ENCODE measurements at places on chromosomes 5 and 9. TPM values are rescaled to one million over a fixed set of nuclear protein-coding genes. Genes with fewer than 3 reads are reported as not detected.

CCNJL gene
- 1.7 TPM for total RNA-seq

PCDHGA12 gene
- total RNA-seq: 0.80 TPM

OR4F3 gene
- total RNA-seq: not detected

ADAMTS13 gene
- total RNA-seq: 0.94 TPM

ADRA1B gene
- 0.09 TPM for total RNA-seq

GLIPR2 gene
- total RNA-seq: 19.8 TPM

TRIM32 gene
- 7.6 TPM for total RNA-seq

PRRC2B gene
- total RNA-seq: 23.0 TPM

- peaks cover 5% of the 10 kb centered on the region for H3K4me1 ChIP-seq
- H3K4me3 ChIP-seq: peak overlapping the region; percentile 71
- peak overlapping the region; percentile 82 for H3K27ac ChIP-seq
- no peaks in the 10 kb centered on the region for H3K27me3 ChIP-seq
- H3K36me3 ChIP-seq: no peaks in the 10 kb centered on the region
Measured at GRCh38 chr9:20684875-20685696, 1.0 kb downstream of the FOCAD start.

GRCh38 chr5:50965654-50966375 is 299.4 kb downstream of the PARP8 start:
- peaks cover 82% of the 10 kb centered on the region for H3K27me3 ChIP-seq
- no peaks in the 10 kb centered on the region for H3K36me3 ChIP-seq
- peak overlapping the region; percentile 71 for H3K27ac ChIP-seq
- DNase-seq: no peak
- peaks cover 7% of the 10 kb centered on the region for H3K4me1 ChIP-seq

DNA sequence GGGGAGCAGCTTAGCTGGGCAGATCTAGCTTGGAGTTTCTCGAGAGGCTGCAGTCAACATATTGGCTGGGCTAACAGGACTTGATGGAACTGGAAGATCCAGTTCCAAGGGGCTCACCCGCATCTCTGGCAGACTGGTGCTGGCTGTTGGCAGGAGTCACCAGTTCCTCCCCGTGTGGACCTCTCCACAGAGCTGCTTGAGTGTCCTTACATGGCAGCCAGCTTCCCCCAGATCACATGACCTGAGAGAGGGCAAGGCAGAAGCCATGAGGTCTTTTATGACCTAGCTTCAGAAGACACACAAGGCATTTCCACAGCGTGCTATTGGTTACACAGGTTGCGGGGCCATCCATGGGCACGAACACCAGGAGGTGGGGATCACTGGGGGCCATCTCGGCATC is 26.4 kb upstream of the RXRA start:
- no peak for DNase-seq
- H3K27me3 ChIP-seq: peaks cover 4% of the 10 kb centered on the region
- H3K27ac ChIP-seq: no peak overlapping the region
- no peaks in the 10 kb centered on the region for H3K4me1 ChIP-seq

GRCh38 chr5:13945271-13945670 is 783 bp upstream of the DNAH5 start:
- no peaks in the 10 kb centered on the region for H3K4me1 ChIP-seq
- DNase-seq: no peak
- H3K4me3 ChIP-seq: no peak overlapping the region
- H3K36me3 ChIP-seq: no peaks in the 10 kb centered on the region

DNA sequence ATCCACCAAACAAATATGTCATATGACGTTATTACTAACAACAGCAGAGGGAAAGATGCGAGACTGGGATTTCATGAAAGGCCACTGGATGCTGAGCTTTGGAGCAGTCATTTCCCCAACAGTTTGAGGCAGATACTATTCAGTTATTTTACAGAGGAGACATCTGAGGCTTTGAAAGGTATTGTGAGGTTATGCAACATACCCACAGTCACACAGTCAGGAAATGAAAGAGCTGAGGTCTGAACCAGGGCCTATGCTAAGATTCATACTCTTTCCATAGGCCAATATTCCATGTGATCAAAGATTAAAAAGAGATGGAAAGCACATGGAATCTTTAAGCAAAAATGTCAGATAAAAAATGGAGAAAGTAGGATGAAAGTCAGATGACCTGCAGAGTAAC is 63.0 kb downstream of the LPAR1 start:
- no peaks in the 10 kb centered on the region for H3K4me1 ChIP-seq
- no peak for DNase-seq
- no peaks in the 10 kb centered on the region for H3K27me3 ChIP-seq
- H3K4me3 ChIP-seq: no peak overlapping the region
- H3K27ac ChIP-seq: no peak overlapping the region
- no peaks in the 10 kb centered on the region for H3K36me3 ChIP-seq

DNA sequence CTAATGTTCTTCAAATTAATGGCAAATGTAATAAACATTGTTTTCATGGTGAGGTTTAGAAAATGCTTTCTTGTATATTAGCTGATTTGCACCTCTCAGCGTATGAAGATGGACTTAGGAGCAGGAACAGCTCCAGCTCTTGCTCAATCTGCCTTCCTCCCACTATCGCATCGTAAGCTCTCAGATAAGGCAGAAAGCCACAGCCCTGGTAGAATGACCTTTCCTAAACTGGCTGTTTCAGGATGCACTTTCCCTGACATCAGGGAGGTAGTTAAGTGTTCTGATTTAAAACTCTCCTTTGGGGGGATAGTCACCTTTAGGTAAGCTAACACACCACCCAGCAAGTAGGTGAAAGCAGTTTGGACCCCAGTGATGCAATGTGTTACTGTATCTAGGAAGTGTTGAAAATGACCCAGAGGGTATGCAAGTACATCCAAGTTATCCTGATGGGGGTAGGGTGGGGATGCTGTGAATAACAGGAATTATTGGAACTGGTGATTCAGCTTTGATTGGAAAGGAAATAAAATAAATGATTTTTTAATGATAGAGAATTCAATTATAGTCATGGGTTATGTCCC is 72.3 kb downstream of the LMNB1 start:
- no peak for DNase-seq
- H3K4me1 ChIP-seq: peaks cover 55% of the 10 kb centered on the region
- H3K27me3 ChIP-seq: no peaks in the 10 kb centered on the region

- no peak overlapping the region for H3K27ac ChIP-seq
- H3K4me1 ChIP-seq: no peaks in the 10 kb centered on the region
- no peaks in the 10 kb centered on the region for H3K36me3 ChIP-seq
- DNase-seq: no peak
- no peak overlapping the region for H3K4me3 ChIP-seq
- H3K27me3 ChIP-seq: no peaks in the 10 kb centered on the region
Measured at GRCh38 chr5:110634475-110634874, 92.0 kb downstream of the TMEM232 start.

GRCh38 chr5:165173651-165174050 is 1668.2 kb downstream of the MAT2B start:
- H3K4me1 ChIP-seq: no peaks in the 10 kb centered on the region
- H3K27ac ChIP-seq: no peak overlapping the region
- no peaks in the 10 kb centered on the region for H3K36me3 ChIP-seq
- DNase-seq: no peak
- no peaks in the 10 kb centered on the region for H3K27me3 ChIP-seq

DNA sequence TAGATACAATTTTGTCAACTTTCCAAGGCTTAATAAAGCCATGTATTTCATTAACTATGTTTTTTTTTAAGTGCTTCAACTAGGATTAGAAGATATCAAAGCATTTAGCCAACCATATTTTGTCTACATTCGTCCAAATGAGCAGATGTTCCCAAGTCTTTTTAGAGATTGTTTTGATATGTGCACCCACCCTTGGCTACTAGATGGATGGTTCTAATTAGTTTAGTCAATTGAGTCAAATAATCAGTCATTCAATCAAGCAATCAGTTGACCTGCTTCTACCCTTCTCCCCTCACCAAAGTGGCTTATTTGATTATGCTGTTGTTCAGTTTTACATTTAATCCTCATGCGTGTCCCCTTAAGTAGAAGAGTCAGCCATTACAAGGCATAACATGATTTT is 319.5 kb upstream of the TNC start:
- H3K36me3 ChIP-seq: no peaks in the 10 kb centered on the region
- H3K27ac ChIP-seq: no peak overlapping the region
- DNase-seq: no peak
- H3K4me1 ChIP-seq: no peaks in the 10 kb centered on the region
- no peaks in the 10 kb centered on the region for H3K27me3 ChIP-seq

- no peaks in the 10 kb centered on the region for H3K36me3 ChIP-seq
- no peak for DNase-seq
- no peak overlapping the region for H3K27ac ChIP-seq
- no peaks in the 10 kb centered on the region for H3K27me3 ChIP-seq
- no peak overlapping the region for H3K4me3 ChIP-seq
Measured at GRCh38 chr5:158907856-158908255, 191.9 kb downstream of the EBF1 start.

- H3K4me1 ChIP-seq: peaks cover 71% of the 10 kb centered on the region
- no peak for DNase-seq
- H3K4me3 ChIP-seq: no peak overlapping the region
- H3K36me3 ChIP-seq: peaks cover 42% of the 10 kb centered on the region
- H3K27ac ChIP-seq: peak overlapping the region; percentile 53
Measured at GRCh38 chr9:136533775-136534157, 12.1 kb downstream of the NOTCH1 start.

DNA sequence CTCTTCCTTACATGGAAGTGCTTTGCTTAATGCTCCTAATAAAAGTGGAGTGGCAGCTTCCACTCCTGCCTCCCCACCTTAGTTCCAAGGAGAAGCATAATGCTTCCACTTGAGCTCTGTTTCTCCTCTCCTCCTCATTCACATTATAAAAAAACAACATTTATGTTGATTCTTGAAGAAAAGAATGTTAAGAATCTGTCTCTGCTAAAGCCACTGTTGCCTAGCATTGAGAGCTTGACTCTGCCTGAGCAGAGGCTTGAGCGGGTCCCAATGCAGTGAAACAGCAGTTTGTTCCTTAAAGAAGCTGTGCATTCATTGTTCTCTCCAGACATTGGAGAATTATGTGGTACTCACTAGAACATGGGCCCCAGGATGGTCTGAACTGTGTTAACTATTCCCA is 101.5 kb upstream of the GHR start:
- DNase-seq: no peak
- H3K4me3 ChIP-seq: no peak overlapping the region
- H3K27ac ChIP-seq: no peak overlapping the region

DNA sequence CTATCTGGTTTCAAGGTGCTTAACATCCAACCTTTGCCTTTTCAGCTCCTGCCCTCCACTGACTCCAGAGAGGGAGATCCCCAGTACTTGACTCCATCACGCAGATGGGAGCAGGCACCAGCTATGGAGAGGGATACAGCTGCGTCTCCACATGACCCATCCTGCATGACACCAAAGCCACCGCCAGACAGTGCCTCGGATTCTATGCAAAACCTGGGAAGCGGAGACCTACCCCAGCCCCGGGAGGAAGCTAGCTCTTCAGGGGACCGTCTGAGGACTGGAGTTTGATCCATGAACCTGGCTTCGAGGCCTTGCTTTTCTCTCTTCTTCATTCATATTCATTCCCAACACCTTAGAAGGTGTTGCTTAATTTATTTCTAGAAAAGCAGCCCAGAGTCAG is 24.8 kb downstream of the HRH2 start:
- no peak for DNase-seq
- H3K4me1 ChIP-seq: peaks cover 19% of the 10 kb centered on the region
- no peak overlapping the region for H3K4me3 ChIP-seq
- H3K36me3 ChIP-seq: peaks cover 37% of the 10 kb centered on the region
- H3K27me3 ChIP-seq: no peaks in the 10 kb centered on the region
- H3K27ac ChIP-seq: no peak overlapping the region

- H3K27me3 ChIP-seq: no peaks in the 10 kb centered on the region
- no peaks in the 10 kb centered on the region for H3K4me1 ChIP-seq
- no peak for DNase-seq
Measured at GRCh38 chr5:155595791-155596190, 582.2 kb downstream of the KIF4B start.

- H3K4me1 ChIP-seq: no peaks in the 10 kb centered on the region
- H3K27ac ChIP-seq: no peak overlapping the region
- no peak for DNase-seq
- no peaks in the 10 kb centered on the region for H3K27me3 ChIP-seq
Measured at GRCh38 chr5:61653807-61654580, 321.9 kb downstream of the ZSWIM6 start.

DNA sequence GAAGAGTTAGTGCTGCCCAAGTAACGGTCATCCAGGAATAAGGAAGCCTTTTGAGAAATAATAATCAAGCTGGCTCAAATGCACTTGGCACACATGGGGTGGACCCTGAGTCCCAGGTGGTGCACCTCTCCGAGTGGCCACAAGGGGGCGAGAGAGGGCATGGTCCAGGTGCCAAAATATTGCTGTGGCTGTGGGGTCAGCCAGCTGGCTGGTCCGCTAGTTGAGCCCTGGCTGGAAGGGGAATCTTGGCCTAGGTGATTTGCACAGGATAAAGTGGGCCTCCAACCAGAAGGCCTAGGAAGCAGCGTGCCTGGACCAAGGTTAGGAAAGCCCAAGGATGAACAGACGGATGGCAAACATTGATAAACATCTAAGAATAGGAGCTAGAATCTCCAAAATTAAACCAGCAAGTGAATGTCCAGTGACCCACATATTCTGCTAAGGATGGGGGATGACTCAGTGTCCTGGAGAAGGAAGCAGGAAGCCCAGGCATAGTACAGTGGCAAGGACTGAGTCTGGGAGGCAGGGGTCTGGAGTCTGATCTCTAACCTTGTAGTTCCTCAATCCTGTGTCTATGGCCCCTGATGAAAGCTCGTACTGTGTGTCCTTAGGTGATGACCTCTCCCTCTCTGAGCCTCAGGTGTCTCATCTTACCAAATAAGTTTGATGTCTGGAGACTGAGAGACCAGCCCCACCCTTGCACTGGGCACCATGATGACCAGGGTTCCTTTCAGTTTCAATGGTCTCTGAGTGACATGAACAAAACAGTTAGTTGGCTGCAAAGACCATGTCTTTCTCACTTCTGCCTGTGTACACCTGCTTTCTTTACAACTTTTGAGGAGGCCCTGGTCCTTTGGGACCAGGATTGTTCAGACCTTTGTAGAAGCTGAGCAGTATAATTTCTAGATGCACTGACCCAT is 19.2 kb upstream of the SHB start:
- H3K27ac ChIP-seq: no peak overlapping the region
- H3K4me3 ChIP-seq: no peak overlapping the region
- peak; percentile 42 for DNase-seq
- no peaks in the 10 kb centered on the region for H3K27me3 ChIP-seq
- H3K4me1 ChIP-seq: no peaks in the 10 kb centered on the region
- H3K36me3 ChIP-seq: no peaks in the 10 kb centered on the region

DNA sequence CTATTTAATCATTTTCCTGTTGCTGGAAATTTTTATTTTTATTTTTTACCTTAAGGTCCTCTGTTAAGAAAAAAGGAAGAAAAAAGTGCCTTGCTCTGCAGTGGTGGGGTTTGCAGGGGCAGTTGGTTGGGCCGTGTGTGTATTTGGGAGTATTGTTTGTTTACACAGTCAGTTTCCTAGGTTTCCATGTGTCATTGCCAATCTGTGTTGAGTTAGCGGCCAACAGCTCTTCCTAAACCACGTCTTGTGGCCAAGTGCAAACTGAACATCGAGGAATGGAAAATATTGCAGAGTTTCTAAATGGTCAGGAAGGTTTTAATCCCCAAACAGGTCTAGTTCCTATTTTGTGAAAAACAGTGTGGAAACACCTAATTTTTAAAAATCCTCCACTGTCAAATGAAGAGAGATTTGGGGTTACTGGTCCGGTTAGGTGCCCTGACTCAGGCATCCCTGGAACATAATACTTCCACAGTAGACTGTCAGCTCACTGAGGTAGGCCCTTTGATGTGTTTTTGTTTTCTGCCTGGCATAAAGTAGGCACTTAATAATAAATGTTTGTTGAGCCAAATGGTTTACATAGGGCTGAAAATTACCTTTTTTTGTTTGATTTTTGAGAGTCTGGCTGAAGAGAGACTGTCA is 37.0 kb downstream of the MAMDC2 start:
- H3K4me3 ChIP-seq: no peak overlapping the region
- H3K4me1 ChIP-seq: no peaks in the 10 kb centered on the region
- no peak overlapping the region for H3K27ac ChIP-seq
- no peaks in the 10 kb centered on the region for H3K27me3 ChIP-seq
